ENCODE measurements at places on chromosomes 5 and 9.

GRCh38 chr5:34026089-34026761 is 16.8 kb downstream of the C1QTNF3 start:
- no peak for DNase-seq

DNA sequence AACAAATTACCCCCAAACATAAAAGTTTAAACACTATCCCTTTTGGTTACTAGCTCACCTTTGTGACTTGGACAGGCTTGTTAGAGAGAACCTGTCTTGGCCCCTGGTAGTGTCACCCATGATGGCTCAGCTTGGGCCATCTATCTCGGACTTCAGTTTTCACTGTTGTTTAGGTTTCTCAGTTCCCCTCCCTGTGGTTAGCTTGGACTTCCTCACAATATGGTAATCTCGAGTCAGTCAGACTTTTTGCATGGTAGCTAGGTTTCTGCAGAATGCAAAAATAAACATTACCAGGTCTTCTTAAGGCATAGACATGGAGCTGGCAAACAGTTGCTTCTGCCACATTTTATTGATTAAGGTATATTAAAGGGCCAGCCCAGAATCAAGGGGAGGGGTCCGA is 324.3 kb upstream of the RORB start:
- DNase-seq, result no peak

- DNase-seq, result no peak
These were observed 7.6 kb upstream of the FAM240B start for GRCh38 chr9:38727497-38728001.

GRCh38 chr9:78112406-78112805 is 80.8 kb upstream of the GNAQ start:
- no peak for DNase-seq

- DNase-seq, result no peak
These were observed 265.5 kb upstream of the ADAMTSL1 start for GRCh38 chr9:18208166-18209059.

GRCh38 chr5:56386046-56386445 is 152.9 kb upstream of the ANKRD55 start:
- no peak for DNase-seq

GRCh38 chr5:127367946-127368465 is 77.4 kb downstream of the MEGF10 start:
- DNase-seq, result no peak

DNA sequence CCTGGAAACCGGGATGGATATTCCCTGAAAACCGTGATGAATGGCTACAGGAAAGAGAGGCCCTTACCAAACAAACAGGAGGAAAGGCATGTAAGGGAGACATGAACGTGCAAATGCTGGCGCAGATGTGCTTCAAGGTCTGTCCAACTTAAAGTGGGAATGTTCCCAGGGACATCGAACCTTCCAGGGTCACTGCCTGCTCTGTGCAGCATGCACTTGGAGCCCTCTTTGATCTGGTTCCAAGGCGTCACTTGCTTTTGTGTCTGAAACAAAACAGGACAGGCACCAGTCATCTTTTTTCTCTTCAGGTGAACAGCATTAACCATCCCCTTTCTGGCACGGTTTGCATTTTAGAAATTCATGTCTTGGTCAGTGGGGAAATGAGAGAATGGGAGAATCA is 479.4 kb downstream of the RASEF start:
- no peak for DNase-seq

GRCh38 chr9:89821081-89821480 is 216.3 kb downstream of the GADD45G start:
- DNase-seq, result no peak
